GM06990 (cell line): ENCODE measurements at places on chromosomes 1 and 21.
A peak's percentile ranks its signal among the peaks of the same experiment; 100 is the strongest.

DNA sequence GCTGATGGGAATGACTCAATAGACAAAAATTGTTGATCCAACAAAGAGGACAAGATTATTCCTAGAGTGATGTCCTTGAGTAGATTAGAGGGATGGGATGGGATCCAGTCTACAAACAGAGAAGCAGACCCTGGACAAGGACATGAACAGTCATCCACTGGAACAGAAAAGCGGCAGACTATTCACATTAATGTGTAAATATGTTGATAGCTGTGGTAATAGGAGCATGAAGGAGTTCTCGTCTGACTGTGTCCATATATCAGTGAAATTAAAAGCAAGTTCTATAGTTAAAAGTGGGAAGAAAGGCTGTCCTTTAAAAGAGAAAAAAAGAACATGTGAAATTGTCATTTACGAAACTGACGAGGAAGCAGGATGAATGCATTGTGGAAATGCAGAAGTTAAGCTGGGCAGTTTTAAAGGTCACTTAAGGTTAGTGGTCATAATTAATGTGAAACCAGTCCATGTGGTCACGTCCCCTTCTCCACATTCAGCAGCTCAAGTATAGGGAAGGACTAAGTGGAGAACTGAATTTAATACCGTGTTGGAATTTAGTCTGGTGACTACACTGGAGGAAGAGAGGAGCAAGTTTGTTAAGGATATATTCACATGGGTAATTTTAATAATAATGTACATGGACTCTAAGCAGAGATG lies 62.1 kb downstream of the PIK3R3 start:
- no peak for DNase-seq

GRCh38 chr1:17567582-17567981 lies 28.1 kb downstream of the ARHGEF10L start:
- no peak for DNase-seq

DNA sequence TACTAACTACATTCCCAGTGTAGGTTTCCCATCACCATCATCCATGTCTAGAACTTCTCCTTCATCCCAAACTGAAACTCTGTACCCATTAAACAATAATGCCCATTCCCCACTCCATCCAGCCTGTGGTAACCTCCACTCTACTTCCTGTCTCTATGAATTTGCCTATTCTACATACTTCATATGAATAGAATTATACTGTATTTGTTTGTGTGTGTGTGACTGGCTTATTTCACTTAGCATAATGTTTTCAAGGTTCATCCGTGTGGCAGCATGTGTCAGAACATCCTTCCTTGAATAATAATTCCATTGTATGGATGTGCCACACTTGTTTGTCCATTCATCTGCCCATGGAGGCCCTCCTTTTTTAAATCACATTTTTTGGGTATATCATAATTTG lies 35.7 kb downstream of the ATP2B4 start:
- no peak for DNase-seq

DNA sequence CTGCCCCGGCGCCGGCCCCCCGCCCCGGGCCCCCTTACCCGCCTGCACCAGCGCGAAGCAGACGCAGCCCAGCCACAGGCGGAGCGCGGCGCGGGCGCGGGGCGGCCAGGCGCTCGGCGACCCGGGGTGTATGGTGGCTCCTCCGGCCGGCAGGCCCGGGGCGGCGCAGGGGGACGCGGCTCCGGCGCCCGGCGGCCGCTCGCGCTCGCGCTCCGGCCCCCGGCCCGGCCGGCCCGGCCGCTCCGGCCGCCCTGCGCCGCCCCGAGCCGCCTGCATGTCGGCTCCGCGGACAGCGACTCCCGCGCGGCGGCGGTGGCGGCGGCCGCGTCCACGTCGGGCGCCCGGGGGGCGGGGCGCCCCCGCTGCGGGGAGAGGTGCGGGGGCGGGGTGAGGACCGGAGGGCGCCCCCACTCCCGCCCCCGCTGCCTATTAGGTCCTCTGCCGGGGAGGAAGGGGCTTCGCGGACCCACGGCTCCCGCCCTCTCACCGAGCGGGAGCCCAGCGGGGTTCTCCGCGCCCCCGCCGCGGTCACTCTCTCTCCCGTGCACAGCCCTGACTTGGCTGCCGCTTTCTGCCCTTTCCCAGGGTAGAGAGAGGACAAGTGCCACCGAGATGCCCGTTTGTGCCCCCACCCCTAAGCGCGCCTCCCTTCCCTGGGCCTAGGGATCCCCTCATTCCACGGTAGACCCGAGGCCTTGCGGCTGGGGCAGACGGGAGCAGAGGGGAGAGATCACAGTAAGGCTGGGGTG lies at the start of gene FNDC5:
TSS of gene FNDC5 (minus strand) at position 298 of the 749 bp plus-strand sequence.
- DNase-seq, result no peak

DNA sequence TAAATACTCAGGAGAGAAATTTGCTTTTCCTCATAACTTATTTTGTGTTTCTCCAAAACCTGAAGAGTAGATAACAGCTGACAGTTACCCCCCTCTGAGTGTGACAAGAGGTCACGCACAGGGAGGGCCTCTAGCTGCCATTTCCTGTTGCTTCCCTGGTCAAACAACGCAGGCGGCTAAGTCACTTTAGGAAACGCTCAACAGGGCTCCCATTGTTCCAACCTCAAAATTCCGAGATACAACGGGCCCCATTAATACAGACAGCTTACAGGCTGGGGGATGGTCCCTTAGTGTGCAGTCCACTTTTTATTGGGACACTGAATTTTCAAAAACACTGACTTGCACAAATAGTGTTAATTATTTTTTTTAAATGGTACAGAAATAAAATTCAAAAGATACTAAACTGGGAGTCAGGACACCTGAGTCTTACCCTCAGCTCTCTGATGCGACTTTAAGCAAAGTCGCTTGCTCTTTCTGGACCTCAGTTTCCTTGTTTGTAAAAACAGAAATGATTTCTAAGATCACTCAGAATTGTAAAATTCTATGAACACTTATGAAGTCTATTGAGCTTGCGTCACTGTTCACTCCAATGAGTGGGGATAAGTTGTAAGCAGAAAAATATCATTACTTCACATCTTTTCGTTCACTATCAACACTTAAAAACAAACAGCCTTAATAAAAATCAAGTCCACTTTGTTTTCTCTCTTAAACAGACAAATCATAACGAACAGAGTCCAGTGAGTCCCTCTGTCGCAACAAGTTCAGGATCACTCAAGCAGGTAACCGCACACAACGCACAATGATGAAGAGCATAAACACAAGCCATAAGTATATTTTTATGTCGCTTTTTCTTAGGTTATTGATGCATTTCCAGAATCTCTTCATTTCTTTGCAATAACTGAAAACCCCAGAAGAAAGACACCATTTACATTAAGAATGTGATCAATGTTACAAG lies 13.5 kb downstream of the LZIC start:
- DNase-seq, result no peak

DNA sequence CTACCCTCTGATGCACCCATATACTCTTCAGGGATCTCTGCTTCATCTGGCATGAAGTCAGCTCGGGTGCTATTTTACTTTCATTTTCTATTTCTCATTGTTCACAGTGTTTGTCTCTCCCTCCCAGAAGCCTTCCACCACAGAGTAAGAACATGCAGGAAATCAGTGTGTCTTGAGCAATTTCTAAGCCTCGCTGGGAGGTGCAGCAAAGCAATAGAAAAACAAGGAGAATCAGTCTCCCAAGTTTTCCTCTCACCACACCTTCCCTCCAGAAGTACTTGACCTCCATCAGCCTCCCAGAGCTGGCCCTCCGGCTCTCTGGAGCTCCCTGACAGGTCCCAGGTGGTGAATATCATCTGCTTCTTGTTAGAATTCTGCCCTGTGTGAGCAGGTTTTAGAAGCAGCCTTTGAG lies 594.7 kb upstream of the CAMK1G start:
- DNase-seq, result peak; percentile 54

DNA sequence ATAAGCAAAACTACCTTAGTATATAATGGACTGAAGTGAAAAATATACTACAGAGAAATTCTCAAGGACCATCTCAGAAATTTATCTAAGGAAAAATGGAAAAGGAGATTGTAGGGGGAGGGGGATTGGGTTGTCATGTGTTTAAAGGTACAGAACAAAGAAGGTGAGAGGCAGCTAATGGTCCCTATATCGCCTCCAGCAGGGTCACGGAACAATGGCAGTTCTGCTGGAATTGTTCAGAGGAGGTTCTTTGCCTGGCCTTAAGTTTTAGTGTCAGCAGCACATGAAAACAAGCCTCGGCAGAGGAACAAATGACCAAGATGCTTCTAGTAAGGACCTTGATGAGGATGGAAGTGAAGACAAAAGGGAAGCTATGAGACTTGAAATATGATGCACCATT lies 42.0 kb upstream of the RGS2 start:
- DNase-seq, result no peak

DNA sequence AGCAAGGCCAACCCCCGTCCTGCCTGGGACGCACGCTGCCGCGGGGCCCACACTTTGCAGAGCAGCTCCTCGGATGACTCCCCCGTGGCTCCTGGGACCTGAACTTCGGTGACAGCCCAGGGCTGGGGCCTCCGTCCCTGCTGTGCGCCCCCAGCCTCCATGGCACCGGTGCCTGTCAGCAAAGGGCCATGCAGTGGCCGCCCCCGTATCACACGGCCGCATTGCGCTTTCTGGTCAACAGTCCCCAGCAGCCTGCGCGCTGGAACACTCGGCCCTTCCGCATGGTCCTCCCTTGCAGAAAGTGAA lies 18.0 kb downstream of the NADK start:
- DNase-seq, result no peak

GRCh38 chr1:43912607-43913006 lies 21.0 kb upstream of the ARTN start:
- DNase-seq, result no peak

- DNase-seq, result peak; percentile 83
Measured at GRCh38 chr1:2548068-2548589, 8.0 kb upstream of the TNFRSF14 start.

GRCh38 chr1:6424000-6424565 lies 493 bp upstream of the ESPN start:
- no peak for DNase-seq

- no peak for DNase-seq
Measured at GRCh38 chr1:6686294-6686693, 15.3 kb downstream of the DNAJC11 start.

DNA sequence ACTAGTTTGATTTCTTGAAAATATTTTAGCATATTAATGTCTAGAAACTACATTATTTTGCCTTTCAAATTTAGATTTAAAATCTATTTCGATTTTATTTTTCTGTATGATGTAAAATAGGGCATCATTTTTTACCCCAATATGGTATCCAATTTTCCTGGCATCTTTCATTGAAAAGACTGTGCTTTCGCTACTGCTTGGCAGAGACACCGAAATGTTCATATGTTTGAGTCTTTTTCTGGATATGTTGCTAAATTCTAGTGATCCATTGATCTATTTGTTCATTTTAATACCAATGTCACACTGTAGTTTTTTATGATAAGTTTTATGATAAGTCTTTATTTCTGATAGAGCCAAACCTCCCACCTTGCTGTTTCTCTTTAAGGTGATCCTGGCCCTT lies 24.3 kb downstream of the ST6GALNAC3 start:
- DNase-seq, result no peak

- DNase-seq, result no peak
Measured at GRCh38 chr1:204094856-204095634, 22.1 kb downstream of the SOX13 start.

DNA sequence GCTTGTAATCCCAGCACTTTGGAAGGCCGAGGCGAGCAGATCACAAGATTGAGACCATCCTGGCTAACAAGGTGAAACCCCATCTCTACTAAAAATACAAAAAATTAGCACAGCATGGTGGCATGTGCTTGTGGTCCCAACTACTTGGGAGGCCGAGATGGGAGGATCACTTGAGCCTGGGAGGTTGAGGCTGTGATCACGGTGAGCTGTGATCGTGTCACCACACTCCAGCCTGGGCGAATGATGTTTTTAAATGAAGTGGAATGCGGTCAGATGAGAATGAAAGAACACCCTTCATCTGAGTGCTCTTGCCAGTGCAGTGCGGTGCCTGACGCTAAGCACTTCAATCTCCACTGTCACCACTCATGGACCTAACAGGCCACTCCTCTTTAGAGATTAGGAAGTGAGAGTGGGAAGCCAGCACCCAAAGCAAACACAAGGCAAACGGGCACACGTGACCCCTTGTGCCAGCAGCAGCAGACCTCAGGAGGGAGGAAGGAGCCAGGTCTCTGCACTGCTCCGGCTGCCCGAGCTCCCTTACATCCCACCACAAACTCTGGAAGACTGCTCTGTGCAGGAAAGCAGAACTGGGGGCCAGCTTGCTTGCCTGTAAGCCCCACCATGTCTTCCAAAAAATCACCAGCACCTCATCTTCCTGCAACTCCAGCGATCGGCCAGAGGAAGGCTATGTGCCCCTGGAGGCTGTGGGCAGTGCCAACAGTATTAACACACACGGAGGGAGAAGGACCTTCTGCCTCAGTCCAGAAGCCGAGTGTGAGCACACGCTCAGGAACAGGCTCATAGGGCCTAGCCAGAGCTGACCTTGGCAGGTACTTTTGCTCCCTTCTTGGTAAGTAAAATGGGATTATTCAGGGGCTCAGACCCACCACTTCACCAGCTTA lies 9.7 kb downstream of the CTNNBIP1 start:
- DNase-seq, result peak; percentile 20
